ENCODE measurements at places on chromosomes 6 and 20.
A peak's percentile ranks its signal among the peaks of the same experiment; 100 is the strongest.

GRCh38 chr6:99151634-99152346, 197.7 kb downstream of the FAXC start:
- DNase-seq, result peak; percentile 40

GRCh38 chr6:166430269-166430668, 47.5 kb upstream of the MPC1 start:
- no peak for DNase-seq

DNA sequence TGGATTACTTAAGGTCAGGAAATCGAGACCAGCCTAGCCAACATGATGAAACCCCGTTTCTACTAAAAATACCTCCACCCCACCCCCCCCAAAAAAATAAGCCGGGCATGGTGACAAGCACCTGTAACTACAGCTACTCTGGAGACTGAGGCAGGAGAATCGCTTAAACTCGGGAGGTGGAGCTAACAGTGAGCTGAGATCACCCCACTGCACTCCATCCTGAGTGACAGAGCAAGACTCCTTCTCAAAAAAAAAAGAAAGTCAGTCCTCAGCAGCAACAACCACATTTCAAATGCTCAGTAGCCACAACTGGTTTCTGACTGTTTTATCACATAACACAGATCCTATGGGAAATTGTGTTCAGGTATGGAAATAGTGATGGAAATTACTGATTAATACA, 135.3 kb downstream of the HFE start:
- peak; percentile 37 for DNase-seq

- DNase-seq, result no peak
These were observed 17.2 kb downstream of the SMPDL3A start for GRCh38 chr6:122806291-122806690.

DNA sequence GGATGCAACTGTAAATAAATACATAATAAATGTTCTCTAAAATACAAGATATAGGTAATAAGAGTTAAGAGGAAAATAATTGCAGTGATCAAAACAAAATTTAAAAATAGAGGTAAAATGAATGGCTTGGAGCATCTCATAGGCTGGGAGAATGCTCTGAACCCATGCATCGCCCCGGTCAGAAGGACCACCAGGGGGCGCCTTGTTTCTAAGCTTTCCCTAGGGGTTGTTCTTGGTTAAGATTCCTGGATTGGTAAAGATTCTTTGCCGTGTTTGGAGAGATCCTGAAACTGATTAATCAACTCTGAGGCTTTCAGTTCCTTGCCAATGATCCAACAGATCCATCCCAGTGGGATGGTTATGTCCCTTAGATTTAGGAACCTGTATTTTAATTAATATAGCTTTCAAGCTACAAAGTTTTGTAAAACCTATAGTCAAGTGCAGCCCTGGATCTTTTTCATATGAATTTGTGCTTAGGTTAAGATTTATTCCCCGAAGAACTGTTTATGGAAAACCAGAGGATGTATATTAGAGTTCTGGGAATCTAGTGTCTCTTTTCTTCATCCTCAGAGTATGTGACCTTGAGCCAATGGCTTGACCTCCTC, 45.3 kb upstream of the PRELID3B start:
- DNase-seq, result peak; percentile 78

Measured in activated CD4-positive, alpha-beta T cell treated with anti-CD3 and anti-CD28 coated beads, Interleukin-2, amount 50 U/mL, for 16 hours (primary cell).